Retina (tissue), 1 donor: ENCODE measurements at places on chromosomes 1 and 21.

GRCh38 chr1:198253668-198254067, 96.9 kb downstream of the NEK7 start:
- DNase-seq = no peak

DNA sequence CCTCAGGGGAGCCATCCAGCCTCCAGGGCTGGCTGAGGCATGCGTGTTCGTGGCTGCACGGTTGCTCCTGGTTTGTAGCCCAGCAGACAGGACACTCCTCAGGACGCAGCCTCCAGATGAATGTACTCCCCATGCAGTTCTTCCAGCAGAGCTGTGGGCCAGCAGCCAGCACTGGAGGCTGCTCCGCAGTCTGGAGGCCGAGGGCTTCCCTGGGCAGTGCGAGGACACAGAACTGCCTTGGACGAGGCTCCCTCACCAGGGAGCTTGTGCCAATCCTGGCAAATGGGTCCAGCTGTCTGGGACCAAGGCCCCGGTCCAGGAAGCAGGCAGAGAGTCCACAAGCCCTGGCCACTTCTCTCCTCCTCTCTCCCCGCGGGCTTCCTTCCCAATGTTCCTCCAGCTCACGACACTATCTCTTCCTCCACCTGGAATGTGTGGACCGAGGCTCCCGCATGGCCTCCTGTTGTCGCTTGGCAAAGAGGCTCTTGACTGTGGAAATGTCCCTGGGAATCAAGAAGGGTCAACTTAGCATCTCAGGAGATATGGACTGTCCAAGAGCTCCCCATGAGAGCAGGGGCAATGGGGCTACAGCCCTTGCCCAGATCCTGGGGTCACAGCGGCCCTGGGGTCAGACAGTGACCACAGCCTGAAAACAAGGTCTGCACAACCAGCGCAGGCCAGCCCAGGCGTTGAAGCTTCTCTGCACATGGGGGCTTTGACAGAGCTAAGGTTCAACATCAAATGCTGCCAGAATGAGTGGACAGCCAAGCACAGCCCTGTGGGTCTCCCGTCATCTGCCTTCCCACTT, 5.3 kb downstream of the EDN2 start:
- DNase-seq = no peak

DNA sequence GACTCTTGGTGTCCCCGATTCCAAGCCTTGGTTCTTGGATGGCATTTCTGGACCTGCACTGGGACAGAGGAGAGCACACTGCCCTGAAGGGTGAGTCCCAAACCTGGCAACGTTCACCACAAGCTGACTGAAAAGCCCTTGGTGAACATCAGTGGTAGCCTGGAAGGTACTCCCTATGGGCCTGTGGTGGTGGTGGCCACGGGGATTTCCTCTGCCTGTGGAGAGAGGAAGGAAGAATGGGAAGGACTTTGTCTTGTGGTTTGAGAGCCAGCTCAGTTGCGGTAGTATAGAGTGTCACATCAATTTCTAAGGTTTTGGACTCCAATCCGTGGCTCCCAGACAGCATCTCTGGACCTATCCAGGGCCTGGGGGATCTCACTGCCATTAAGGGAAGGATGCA, 50.7 kb downstream of the DNAH14 start:
- DNase-seq = no peak

DNA sequence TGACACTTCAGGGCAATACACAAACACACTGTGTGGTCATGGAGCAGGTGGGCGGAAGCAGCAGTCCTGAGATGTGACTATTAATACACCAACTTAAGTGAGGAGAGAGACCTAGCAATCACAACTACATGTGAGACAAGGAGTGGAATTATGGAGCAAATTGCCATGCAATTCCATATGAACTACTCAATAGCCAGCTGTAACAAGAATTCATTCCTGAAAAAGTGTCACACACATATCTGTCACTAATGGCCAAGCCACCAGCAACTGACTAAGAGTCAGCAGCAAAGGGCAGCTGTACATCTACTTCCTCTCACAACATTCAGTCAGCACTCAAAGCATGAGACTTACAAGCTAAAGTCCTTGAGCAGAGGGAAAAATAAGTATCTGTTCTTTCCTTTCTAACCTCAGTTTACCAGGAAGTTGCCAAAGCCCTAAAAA, 46.2 kb downstream of the GPR3 start:
- no peak for DNase-seq

DNA sequence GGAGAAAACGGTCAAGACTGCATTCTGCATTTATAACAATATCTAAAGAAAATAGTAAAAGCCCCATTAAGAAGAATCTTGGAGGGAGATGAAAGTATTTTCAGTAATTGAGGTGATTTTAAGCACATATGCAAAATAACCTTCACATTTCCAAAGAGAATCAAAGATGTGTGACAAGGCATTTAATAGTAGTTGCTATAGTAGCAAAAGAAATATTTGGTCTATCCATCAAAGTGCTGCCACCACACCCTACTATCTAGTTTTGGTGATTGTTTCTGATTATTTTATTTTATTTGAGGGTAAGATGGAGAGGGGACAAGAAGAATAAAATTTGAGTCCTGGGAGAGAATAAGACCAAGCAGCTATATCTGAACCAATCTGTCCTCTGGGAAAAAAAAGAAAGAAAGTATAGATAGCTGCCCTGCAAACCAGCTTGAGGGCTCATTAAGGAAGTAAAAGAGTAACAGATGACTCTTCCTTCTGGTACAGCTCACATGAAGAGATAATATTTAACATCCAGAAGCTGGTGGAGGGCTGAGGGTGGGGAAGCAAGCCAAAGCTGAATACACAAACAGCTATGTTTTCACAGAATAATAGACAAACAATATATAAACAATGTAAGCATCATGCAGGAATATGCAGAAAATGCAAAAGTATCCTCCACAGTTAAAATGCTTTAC, 47.2 kb upstream of the RASAL2 start:
- no peak for DNase-seq

GRCh38 chr1:81115422-81115821, 685.3 kb upstream of the ADGRL2 start:
- DNase-seq = no peak

- no peak for DNase-seq
Observed at GRCh38 chr21:31078216-31078615, 39.9 kb upstream of the KRTAP19-8 start.

GRCh38 chr21:42683371-42684108, 30.1 kb downstream of the PDE9A start:
- DNase-seq = no peak

DNA sequence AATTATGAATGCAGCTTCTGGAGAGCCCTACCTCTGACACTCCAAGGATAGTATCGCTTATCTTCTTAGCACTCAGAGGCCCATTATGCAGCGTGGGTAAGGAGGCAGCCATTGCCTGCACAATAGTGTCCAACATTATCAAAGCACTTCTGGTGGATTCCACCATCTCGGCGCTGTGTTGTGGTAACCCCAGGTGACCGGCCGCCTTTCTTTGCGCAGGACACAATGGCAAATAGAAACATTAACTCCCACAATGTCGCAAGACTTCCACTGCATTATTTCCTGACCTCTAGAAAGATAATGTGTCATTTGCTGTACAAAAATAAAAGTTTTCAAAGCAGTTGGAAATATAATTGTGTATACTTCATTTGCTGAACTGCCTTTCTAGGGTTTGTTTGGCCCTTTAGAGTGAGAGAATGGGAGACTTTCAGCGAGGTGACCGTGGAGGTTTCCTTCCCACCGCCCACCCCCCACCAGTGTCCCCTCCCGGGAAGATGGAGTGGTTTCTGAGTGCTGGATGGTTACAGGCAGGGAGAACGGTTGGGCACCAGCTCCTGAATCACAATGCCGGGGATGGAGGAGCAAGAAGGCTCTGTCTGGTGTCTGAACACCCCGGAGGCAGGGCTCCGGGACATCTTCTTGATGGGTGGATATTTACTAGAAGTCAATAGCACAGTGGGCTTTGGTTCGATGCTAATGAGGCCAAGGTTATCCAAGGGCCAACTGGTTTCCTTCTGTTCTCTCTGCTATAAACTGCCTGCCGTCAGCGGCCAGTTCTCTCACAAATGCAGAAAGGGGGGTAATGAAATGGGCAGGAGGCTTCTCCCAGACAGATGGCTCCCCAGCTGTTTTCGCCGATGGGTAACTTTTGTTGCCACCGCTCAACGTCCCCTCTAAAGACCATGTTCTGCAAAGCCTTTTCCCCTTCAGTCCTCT, 215.4 kb upstream of the PROX1 start:
- peak; percentile 62 for DNase-seq

DNA sequence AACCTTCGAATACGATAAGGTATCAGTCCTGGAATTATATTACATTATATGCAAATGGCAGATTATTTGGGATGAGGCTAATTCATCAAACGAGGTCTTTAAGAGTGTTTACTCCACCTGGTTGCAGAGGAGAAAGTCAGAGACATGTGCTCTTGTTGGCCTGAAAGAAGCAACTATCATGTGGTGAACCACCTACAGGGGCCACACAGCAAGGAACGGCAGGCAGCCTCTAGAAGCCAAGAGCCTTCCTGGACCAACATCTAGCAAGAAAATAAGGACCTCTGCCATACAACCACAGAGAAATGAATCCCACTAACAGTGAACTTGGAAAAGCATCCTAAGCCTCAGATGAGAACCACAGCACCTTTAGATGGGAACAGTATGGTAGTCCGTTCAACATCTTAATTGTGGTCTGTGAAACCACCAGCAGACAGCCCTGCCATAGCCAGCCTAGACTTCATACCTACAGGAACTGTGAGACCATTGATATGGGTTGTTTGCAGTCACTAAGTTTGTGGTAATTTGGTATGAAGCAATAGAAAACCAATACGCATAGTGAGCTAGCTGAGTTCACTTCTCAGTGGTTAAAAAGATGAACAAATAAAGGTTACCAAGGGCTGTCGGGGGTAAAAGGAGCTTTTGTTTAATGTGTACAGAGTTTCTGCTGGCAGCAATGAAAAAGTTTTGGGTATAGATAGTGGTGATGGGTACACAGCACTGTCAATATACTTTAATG, 345.7 kb upstream of the RUNX1 start:
- no peak for DNase-seq

- DNase-seq = no peak
Observed at GRCh38 chr1:38221006-38221649, 174.5 kb upstream of the POU3F1 start.

DNA sequence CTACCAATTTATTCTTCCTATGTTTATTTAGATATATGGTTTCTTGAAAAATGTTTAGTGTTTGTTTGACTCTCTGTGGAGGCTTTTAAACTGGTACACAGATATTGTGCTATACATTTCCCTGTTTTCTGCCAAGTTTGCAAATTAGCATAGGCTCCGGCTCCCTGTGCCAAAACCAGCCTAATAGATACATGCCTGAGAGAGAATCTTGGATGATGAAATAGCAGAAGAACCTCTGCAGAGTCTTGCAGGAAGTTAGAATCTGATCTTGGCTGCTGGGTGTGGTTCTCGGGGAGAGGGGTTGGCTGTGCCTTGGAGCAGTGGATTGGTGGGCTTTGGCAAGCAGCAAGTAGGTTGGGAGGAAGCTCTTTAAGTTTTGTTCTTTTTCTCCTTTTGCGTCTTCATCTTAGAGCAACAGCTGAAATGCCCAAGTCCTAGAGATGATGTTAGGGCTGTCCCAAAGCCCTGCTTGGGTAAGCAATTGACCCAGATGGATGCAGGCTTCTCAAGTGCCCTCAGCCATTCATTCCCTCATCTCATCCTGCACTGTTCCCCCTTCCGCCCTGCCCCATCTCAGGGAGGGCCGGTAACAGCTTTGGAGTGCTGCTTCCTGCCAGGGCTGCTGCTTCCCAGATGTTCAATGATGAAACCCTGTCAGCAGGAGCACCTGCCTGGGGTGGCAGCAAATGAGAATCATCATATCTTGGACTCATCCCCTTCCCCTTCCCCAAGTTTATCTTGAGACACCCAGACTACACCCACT, 9.3 kb downstream of the PLA2G2A start:
- no peak for DNase-seq

DNA sequence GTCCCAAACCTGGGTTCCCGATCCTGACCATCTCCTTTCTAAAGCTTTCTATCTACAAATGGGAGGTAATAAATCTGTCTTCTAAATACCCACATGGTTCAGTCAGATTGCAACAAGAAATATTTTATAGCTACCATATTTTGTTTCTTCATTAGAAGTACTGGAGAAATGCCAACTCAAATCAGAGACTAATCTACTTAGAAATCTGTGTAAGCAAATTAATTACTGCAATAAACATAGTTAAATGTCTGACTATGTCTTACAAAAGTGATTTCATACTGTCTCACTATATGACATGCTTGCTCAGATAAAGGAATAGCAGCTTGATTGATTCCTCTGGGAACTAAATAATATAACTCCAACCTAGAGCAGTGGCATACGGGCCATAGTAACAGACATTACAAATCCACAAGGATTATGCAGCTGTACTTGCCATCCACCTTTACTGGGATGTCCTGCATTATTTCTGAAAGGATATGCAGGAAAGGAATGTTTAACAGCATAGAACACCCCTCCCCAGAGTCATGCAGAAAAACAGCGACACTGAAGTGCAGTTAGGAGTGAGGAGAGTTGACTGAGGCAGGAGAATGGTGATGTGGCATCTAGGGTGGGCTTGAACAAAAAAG, 80.3 kb downstream of the PCNX2 start:
- peak; percentile 34 for DNase-seq

GRCh38 chr21:15240848-15241247, 176.0 kb upstream of the NRIP1 start:
- DNase-seq = no peak

DNA sequence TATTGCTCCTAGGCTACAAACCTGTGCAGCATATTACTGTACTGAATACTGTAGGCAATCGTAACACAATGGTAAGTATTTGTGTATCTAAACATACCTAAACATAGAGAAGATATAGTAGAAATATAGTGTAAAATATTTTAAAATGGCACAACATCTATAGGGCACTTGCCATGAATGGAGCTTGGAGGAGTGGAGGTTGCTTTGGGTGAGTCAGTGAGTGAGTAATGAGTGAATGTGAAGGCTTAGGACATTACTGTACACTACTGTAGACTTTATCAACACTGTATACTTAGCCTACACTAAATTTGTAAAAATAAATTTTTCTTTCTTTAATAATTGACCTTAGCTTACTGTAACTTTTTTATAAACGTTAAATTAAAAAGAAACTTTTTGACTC, 7.9 kb downstream of the LEFTY2 start:
- no peak for DNase-seq

GRCh38 chr21:17461582-17461981, 51.3 kb upstream of the CXADR start:
- DNase-seq = no peak

DNA sequence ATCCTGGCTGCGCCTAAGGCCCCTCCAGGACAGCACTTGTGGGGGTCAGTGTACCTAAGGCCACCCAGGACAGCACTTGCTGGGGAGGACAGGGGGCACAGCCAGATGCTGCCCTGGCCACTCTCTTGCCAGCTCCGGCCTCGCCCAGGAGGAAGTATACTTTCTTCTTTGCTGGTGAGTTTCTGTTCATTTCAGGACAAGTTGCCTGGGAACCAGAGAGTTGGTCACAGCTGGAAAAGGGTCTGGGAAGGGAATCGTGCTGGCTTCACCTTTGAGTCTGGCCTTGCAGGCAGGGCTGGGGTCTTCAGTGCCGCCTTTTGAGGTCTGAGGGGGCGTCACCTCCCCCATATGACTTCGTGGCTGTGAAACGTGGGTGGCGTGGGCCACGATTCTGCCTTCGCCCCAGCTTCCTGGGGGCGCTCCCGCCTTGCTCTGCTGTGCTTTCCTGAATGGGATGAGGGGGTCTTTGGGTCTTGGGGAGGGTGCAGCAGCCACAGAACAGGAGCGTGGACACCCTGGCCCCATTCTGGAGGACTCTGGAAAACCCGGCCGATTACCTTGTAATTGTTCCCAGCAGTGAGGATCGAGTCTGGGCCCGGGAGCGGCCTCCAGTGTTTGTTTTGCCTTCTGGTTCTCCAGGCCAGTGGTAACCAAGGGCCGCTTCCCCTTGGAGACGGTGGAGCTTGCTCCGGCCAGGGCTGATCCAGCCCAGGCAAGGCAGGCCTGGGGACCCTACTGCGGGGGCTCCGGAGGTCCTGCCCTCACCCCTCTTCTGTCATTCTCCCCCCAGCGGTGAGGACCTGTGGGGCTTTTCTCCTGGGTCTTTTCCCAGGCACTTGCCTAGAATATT, 45.9 kb downstream of the SPSB1 start:
- peak; percentile 35 for DNase-seq
